DMS79 treated with DMSO at 0.1 percent for 48 hours (cell line): ENCODE measurements at places on chromosomes 11 and 22.

- no peak for DNase-seq
Measured at GRCh38 chr11:67441098-67441563, 2.1 kb downstream of the CORO1B start.

GRCh38 chr11:116294630-116295029 lies 478.2 kb downstream of the BUD13 start:
- DNase-seq: no peak

- no peak for DNase-seq
Measured at GRCh38 chr11:47886096-47886495, 37.9 kb upstream of the NUP160 start.

GRCh38 chr11:95095858-95096587 lies 6.4 kb downstream of the ENDOD1 start:
- DNase-seq: peak; percentile 61

DNA sequence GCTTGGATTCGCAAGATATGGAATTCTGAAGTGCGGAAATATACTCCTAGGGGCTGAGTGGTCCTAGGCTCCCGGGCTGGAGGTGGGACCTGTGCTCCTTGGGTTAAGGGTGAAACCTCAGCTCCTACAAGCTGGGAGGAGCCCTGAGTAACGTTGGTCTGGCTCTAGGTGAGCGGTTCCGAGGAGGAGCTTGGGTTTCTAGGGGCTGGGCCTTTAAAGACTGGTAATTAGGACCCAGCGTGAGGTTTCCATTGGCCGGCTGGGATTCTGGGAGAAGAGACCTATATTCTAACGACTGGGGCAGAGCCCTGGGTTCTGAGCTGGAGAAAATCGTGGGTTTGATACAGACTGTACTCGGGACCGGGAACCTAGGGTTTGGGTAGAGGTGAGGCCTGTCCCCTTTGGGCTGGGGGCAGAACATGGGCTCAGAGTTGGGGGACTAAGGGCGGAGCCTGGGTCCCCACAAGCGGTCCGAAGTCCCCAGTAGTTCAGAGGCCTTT lies 882 bp upstream of the MAP4K2 start:
- DNase-seq: no peak

GRCh38 chr22:35638410-35638809 lies 9.8 kb upstream of the APOL6 start:
- DNase-seq: no peak

DNA sequence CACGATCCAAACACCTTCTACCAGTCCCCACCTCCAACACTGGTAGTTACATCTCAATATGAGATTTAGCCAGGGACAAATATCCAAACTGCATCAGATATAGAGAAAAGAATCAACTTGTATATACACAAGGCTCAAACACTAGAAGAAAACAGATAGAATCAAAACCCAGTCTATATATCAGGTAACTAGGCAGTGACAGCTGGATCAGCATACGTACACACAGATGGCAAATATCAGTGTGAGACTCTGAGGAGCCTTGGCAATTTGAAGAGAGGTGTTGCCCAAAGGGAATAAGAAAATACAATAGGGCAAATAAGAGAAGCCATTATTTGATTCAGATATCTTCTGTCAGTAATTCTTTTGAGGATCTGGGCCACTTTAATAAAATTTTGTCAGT lies 951.3 kb upstream of the CHORDC1 start:
- DNase-seq: no peak

DNA sequence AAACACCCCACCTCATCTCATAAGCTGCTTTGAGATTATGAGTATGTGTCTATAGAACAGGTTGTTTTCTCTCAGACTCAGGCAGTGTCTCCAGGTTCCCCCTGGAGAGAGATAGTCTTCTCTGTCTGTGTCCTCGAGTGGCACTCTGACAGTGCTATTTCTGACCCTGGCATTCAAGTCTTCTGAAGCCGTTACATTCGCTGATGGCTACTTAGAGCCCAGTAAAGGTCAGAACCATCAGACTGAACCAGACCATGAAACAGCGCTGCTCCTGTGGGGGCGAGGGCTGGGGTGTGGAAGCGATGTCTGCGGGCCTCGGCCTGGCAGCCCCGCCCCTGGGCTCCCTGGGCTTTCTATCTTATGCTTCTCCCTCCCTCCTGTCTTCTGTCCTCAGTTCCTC lies 23.5 kb downstream of the SHISA8 start:
- DNase-seq: no peak

DNA sequence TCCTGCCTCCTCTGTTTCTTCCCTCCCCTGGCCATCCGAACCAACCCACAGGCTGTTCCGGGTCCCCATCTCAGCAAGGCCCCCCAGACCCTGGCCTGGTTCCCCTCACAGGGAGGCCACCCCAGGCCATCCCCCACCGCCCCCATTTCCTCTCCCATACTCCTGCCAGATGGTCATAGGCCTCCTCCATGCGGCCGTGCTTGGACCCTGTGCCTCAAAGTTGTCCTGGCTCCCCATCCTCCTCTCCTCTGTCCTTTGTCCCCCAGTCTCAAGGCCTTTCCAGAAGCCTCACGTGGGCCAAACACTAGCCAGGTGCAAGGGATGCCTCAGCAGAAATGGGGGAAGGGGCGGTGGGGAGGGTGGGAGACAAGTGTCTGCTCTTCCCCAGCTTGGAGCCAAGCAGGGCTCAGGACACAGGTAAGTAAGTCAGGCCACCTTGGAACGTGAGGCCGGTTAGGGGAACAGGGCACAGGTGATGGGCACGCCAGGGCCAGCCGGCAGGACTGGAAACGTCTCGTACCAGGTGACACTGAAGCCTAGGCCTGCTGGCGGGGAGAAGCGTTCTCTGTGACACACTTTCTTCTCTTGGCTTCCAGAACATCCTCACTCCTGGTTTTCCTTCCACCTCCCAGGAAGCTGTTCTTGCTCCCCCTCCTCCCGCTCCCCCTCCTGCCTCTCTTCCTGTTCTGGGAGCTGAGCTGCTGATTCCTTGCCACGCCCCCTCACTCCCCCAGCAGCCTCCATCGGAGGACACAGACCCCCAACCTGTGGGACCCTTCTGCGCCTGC lies 31.5 kb upstream of the SLC22A12 start:
- no peak for DNase-seq

DNA sequence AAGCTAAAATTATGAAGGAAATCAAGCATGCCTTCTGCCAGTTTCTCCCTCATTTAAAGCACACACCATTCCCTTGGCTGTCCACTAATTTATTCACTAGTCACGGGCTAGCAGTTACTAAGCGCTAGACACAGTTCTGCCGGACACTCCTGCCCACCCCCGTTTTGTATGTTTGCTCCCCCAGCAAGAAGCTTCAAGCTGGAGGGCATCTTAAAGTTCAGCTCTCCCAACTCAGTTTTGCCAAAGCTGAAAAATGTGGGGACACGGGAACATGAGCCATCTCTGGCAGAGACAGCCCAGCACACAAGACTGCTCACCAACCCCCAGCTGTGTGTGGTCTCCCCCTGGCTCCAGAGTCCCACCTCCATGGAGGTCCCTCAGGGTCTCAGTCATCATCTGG lies 263.6 kb downstream of the BRD1 start:
- DNase-seq: no peak

DNA sequence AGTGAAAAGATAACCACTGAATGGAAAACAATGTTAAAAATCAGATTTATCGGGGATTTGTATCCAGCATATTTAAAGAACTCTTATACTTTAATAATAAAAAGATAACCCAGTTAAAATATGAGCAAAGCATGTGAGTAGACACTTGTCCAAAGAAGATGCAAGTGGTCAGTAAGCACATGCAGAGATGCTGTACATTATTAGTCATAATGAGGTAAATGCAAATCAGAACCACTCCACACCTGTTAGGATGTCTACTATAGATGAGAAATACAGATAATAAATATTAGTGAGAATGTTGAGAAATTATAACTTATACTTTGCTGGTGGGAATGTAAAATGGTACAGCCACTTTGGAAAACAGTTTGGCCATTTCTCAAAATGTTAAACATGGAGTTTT lies 28.0 kb downstream of the QSER1 start:
- no peak for DNase-seq

DNA sequence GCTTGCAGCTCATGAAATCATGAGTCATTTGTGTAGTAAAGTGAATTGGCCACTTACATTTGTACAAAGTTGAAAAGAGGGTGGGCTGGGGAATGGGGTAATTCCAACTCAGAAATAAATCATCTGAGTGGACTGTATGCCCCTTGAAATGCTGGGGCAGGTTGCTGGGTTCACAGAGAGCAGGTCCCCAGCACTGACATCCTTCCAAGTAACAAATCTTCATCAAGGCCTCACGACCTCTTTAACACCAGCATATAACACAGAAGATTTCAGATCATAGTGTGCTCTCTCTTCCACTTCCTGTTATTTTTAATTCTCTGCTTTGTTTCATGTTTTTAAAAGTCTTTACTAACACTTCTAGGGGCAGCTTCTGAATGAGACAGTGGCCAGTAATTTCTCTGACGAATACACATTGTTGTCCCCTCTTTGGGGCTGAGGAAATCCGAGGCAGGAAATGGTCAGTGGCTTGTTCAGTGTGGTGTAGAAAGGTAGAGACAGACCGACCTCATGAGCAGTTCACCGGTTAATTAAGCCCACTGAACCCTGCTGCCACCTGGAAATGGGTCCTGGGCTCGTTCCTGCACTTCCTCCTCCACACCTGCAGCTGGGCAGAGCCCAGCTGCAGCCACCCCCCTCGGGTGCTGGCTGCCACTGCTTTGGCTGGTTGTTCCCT lies 127.7 kb downstream of the MAML2 start:
- no peak for DNase-seq

- DNase-seq: no peak
Measured at GRCh38 chr11:85379066-85379465, 248.1 kb downstream of the DLG2 start.

GRCh38 chr11:112590764-112591163 lies 330.1 kb upstream of the PLET1 start:
- DNase-seq: no peak

DNA sequence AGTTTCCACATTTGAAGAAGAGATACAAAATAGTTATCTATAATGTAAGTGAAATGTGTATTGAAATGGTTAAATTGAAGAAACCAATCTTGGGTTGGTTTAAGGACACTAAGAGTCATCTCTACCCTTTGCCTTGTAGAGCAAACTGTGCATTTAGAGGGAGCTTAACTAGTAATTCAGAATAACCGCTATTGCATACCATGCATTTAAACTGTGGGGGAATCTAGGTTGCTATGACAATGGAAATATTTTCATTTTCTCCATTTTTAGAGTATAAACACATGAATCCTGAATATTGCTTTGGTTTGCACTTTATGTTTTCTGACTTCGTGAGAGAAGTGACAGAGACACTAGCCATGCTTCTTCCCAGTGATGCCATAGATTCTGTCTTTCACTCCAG lies 39.7 kb downstream of the FAT3 start:
- no peak for DNase-seq

DNA sequence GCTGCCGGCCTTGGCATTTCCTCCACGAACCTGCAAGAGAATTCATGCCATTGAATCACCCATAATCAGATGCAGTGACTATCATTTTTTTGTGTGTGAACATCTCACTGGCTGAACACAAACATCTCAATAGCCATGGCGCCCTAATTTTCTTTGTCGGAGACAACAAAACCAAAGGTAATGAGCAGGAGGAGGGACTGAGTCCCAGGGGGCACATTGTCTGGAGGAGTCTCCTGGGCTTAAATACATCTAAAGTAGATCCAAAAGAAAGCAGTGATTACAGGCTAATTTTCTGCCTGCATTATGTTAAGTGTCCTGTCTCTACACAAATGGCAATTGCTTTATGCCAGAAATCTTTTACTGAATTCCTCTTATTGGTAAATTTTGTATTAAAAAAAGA lies 113.5 kb downstream of the NTM start:
- DNase-seq: no peak

- DNase-seq: no peak
Measured at GRCh38 chr11:1892116-1892515, 421 bp upstream of the PRR33 start.

- DNase-seq: no peak
Measured at GRCh38 chr22:25064894-25065560, 112.5 kb downstream of the KIAA1671 start.
